NCI-H2081 (cell line): ENCODE measurements at places on chromosomes 3 and 15.

- DNase-seq: no peak
Observed at GRCh38 chr3:190333961-190334360, 11.7 kb upstream of the CLDN1 start.

DNA sequence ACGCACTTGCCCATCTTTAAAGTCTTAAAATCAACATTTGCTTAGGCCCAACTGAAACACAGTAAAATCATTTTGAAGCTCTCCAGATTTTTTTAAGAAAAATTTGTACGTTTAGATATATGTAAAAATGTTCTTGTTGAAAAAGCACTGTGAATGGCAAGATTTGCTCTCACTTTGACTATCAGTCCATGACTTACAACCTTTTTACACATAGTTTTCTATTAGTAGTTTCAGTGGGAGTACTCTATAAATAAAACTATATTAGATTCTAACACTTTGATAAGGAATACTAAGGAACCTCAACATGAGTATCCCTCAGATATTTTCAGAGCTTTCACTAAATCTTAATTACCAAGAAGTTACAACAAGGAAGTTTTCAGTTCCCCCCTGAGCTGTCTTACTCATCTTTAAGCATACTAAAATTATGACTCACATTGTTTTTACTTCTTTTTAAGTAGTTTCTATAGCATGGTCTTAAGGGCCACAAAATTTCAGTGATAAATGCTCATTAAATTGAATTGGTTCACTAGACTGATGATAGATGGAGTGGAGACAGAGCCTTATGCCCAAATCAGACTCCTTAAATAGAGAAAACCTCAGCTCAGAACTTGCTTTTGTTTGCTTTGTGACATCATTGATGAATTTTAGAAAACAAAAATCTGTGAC is 31.6 kb upstream of the RAP2B start:
- no peak for DNase-seq

DNA sequence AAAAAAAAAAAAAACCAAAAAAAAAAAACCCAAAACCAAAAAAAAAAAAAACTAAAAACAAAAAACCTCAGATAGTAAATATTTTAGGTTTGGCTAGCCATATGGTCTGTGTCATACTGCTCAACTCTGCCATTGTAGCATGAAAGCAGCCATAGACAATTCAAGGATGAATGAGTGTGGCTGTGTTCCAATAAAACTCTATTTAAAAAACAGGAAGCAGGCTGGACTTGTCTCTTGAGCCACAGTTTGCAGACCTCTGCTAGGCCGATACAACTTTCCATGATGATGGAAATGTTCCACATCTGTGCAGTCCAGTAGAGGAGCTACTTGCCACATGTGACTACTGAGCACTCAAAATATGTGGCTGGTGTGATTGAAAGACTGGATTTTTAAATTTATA is 11.1 kb downstream of the EFCAB12 start:
- DNase-seq: no peak

DNA sequence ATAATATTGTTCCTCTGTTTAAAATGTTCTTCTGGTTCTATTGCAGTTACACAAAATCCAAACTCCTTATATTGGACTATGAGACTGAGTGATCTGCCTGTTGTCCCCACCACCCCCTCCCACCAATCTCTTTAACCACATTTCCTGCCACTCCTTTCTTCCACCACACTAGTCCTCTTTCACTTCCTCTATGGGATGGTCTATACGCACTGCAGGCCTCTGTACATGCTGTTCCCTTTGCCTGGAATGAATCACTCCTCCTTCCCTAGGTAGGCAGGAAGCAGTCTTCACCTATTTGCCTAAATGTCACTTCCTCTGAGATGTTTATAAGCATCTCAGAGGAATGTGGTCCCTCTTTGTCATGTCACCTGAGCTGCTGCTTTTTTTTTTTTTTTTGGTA is 4.0 kb downstream of the MAP2K1 start:
- DNase-seq: no peak

DNA sequence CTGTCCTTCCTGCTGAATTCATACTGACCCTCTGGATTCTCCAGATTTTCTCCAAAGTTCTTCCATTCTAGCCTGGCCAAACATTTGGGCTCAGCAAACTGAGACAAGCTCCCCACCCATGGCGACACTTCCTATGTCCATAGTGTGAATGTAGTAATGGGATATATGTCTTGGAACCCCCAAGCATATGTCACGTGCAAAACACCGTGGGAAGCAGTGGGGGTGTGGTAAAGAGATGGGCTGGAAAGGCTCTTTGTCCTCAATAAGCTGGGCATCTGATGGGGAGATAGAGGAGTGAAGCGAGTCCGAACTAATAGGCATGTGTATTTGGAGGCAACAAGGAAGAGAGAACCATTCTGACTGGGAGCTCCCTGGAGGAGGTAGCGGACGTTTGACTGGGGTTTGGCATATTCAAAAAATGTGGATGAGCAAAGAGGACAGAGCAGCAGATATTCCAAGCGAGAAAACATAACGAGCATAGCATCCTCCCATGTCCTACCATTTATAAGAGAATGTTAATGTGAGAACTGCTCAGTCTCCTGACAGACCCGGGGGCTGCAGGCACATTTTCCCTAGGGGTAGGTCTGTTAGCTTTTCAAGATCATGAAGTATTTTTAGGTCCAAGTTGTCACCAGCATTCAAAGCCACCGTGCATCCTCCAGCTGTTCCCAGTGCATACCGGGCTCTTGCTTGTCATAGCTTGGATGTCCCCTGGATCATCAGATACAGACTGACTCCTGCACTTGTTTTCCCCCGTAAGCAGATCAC is 25.6 kb downstream of the TPM1 start:
- no peak for DNase-seq

GRCh38 chr3:150710097-150710496 is 6.4 kb upstream of the ERICH6 start:
- DNase-seq: no peak

- DNase-seq: no peak
Observed at GRCh38 chr3:36597422-36597821, 166.9 kb downstream of the DCLK3 start.

DNA sequence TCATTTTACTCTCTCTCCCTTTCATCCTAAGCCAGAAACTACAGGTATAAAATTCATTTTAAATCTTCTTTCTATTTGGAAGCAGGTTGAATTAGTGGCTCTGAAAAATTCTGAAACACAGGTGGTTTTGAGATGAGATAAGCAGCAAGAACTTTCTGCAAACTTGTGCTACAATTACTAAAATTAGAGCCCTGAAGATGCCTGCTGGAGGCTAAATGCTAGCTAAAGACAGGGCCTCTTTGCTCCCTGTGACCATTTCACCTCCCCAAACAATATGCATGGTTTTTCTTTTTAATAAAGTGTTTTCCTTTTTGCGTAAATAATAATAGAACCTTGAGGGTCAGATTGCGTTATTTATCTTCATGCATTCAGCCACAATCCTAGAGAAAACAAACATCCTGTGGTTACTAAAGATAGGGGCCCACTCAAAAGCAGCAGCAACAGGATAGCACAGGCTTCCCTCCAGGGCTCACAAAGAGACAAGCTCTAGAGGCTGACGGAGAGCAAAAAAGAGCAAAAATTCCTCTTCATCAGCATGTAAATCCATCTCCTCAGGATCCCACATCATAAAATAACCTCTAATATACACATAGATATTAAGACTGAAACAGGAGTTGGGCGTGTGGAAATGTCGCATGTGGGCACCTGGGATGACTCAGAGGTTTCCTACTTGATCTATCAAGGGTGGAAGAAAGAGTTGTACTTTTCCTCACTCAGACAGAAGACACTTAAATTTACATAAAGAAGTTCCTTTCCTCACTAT is 26.5 kb upstream of the CP start:
- no peak for DNase-seq

- peak; percentile 26 for DNase-seq
Observed at GRCh38 chr3:116161575-116162525, 283.4 kb downstream of the LSAMP start.

DNA sequence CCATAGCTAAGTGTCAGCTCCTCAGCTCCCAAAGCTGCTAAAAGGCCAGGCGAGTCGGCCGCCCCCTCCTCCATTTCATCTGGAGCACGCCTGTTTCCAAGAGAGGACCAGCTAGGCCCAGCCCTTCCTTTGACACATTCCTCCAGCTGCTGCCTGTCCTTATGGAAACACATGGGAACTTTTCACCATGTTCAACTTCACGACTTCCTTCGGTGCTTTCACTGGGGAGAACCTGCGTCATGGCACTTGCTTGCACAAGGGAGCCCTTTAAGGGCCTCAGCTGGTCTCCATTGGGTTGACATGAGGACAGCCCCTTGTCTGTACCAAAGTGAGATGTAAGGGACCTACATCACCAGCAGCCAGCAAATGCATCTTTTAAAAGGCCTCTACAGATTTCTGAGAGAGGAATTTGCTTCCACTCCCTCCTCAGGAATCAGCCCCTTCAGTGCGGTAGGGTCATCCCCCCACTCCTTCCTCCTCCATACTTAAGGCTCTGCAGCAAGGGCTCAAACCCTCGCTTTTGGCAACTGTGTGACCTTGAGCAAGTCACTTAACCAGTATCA is 2.1 kb downstream of the MAGI1 start:
- DNase-seq: no peak

DNA sequence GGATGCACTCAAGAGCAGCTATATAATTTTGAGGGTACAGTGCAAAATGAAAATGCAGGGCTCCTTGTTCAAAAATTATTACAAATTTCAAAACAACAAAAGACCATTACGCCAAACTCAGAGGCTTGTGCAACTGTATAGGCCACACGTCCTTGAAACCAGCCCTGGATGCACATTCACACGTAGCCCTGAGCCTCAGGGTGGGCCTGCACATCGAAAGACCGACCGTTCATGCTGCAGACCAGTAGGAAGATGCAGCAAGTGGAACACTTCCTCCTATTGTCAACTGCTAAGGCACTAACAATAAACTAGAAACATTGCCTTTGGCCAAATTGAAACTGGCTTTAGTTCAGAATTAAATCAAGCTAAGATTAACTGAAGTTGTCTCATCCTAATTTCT is 174.7 kb downstream of the SHOX2 start:
- DNase-seq: no peak

DNA sequence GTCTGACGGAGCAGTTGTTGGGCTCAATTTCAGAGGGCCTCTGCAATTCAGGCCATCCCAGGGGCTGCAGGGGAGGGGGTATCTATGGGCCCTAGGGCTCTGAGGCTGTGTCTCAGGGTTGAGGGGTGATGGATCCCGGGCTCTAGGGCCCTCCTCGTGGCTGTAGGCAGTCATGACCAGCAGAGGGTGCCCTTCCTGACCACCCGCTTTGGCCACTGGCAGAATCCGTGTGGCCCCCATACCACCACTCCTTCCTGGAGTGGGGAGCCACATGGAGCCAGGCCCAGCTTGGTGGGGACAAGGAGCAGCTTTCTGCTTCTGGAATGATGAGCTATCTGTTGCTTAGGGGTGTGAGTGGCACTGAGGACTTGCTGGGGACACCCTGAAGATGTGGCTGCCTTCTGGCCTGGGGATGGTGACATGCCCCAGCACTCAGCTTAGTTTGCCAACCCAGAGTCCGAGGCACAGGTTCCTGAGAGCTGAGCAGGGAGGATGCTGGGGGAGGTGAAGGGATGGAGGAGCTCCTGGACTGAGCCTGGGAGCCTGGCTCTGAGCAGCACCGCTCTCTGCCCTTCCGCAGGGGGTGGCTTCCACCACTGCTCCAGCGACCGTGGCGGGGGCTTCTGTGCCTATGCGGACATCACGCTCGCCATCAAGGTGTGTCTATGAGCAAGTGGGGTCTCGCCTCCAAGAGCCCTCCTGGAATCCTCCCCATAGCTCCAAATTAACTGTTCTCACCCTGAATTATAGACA is 20.2 kb downstream of the HDAC11 start:
- DNase-seq: no peak

DNA sequence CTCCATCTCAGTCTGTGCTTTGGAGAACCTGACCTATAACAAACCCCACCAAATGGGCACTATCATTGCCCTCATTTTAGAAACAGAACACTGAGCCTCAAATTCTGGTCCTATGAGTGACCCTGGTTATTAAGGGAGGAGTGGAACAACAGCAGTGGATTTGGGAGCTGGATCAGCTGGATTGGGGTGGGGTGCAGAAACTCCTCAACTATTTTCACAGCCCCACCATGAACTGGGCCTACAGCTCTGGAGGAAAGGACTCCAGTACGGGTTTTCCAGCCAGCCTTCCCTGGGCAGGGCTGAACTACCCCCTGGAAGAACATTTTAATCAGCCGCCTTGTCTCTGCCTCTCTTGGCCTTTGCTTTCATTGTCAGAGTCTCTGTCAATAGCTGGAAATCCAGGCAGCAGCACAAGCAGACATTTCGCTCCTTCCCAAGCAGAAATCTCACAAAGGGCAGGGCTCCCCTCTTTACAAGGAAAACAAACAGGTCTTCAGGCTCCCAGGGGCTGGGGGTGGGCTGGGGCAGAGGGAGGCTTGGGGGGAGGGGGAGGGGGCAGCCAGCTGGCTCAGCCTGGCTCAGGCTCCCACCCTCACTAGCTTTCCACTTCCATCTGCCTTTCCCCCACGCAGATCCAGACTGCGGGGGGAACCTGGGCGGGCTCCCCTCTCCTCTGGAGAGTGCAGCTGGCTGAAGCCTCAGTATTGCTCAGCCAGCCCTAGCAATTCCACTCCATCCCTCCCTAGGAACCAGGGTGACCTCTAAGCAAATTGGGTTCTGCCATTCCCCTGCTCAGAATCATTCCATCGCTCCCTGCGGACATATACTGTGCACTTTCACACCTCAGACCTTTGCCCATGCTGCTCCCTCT is 13.7 kb upstream of the TLE3 start:
- peak; percentile 64 for DNase-seq

DNA sequence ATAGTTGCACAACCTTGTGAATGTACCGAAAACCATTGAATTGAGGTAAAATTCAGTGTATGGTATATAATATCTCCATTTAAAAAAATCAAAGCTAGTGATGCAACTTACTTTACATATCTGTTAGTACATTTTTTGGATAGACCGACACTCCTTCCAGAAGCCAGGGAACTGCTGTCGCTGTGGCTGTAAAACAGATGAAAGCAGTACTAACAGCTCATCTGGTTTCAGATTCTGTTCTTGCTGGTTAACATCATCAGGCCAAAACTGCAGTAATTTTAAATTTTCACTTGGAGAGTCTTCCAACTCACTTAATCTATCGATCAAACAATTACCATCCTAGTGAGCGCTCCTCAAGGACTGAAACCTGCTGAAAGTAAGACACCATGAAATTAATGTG is 145.1 kb downstream of the LRRC28 start:
- no peak for DNase-seq

DNA sequence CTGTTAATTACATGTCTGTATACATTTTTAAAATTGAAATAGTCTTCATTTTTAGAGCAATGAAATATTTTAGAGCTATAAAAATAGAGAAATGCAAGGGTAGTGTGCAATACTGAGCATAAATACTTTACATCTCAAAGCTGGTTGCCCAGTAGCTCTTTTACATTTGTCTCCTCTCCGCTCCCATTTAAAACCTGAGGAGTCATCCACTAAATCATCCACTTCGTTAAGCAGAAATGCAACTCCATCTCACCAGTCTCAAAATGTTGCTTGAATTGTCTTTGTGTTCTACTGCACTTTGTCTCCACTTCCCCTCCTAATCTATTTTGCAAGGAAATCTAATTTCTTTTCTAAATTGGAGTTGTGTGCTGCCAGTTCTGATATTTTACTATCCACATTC is 563.6 kb downstream of the VGLL3 start:
- no peak for DNase-seq
